NCI-H69 (cell line): ENCODE measurements at places on chromosomes 2 and 18.

GRCh38 chr18:76827205-76828200 is 5.1 kb downstream of the ZNF236 start:
- no peak for DNase-seq

GRCh38 chr18:26875040-26875654 is 9.6 kb upstream of the AQP4 start:
- DNase-seq = peak; percentile 53

- no peak for DNase-seq
Measured at GRCh38 chr18:79937103-79937860, 14.2 kb downstream of the SLC66A2 start.

DNA sequence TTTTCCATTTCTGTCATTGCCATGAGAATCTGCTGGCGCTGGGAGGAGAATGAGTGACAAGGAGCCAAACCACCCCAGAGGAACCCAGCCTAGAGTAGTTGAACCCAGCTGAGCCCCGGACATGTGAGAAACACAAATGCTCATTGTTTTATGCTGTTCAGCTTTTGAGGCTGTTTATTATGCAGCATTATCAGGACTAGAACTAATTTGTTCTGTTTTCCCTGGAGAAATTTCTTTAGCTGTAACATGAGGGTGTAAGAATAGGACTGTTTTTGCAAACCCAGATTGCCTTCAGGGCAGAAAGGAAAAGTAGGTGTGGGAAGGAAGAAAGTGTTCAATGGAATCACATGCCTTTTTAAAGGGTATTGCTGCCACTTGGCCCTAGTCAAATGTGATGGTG is 28.5 kb upstream of the DOCK10 start:
- DNase-seq = peak; percentile 11

- DNase-seq = peak; percentile 37
Measured at GRCh38 chr2:235859651-235860050, 308.5 kb downstream of the GBX2 start.

- DNase-seq = peak; percentile 10
Measured at GRCh38 chr2:85243101-85244072, 84.4 kb downstream of the TGOLN2 start.

- no peak for DNase-seq
Measured at GRCh38 chr18:62369129-62369644, 44.1 kb downstream of the TNFRSF11A start.

GRCh38 chr2:42854207-42854818 is 61.9 kb upstream of the HAAO start:
- DNase-seq = no peak

- DNase-seq = no peak
Measured at GRCh38 chr18:77110400-77110799, 22.2 kb downstream of the MBP start.

GRCh38 chr2:216911886-216912285 is 52.0 kb upstream of the TNP1 start:
- peak; percentile 29 for DNase-seq

DNA sequence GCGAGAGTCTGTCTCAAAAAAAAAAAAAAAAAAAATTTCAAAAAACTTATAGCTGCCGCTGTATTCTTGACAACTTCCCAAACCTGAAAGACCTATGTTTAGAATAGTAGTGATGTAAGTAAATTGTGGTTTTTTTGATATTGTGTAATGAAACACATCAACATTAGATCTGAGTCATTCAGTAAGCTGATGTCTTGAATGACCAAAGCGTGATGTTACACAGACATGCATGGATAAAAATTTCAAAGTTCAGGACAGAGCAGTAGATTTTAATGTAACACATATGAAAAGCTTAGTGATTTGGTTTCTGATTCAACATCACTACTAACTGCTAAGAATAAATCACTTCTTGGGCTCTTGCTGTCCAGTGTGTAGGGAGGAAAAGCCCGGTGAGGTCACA is 69.3 kb upstream of the MEX3C start:
- DNase-seq = no peak

GRCh38 chr18:6120820-6121279 is 225.5 kb upstream of the TMEM200C start:
- DNase-seq = peak; percentile 80

DNA sequence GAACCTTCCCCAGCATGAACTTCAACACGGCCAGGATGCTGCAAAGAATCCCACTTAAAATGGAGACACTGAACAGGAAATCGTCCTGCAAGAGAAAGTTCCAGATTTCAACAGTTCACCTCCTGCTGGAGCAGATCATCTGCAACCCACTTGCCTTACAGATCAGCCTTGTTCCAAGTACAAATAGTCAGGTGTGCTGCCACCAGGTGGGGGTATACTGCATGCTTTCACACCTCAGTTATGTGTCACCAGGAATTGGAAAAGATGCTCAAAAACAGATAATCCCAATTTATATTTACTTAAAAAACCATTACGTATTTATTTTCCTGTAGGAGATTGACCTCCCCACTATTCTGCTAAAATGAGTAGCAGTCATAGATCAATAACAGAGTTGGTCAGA is 212.3 kb downstream of the MGAT5 start:
- DNase-seq = peak; percentile 74

GRCh38 chr2:100756704-100757103 is 63.2 kb upstream of the NPAS2 start:
- DNase-seq = no peak

- peak; percentile 86 for DNase-seq
Measured at GRCh38 chr2:199471443-199472057, 13.8 kb upstream of the SATB2 start.

DNA sequence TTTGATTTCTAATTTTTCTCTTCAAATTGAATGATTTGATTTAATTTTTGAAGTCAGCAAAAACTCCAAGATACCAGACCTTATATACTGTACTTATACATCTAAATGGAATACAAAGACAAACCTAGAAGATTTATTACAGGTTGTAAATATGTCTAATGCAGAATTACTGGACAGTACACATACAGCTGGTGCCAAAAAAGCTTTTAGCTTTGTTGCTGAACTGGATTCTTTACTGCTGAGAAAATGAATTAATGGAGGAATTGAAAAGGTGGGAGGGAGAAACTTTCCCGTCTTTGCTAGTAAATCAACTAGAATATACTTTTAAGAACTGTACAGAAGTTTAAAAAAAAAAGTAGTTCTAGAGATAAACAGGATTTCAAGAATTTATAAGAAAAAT is 17.5 kb downstream of the C1D start:
- peak; percentile 91 for DNase-seq

DNA sequence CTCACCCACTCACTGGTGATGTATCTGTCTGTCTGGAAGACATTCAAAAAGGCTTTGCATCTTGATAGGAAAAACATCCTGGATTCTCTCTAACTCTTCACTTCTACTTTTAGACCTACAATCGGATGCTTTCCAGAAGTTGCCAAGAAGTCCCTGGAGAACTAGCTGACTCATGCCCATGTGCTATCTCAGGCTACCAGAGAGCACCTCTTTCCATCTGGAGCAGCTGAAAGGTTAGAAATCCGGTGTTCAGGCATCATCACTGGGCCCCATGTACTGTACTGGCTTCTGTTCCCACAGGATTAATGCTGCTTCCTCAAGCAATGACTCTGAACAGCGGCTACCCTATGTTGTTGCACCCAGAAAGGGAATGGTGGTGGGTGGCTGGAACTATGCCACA is 259.0 kb downstream of the NBAS start:
- DNase-seq = no peak

DNA sequence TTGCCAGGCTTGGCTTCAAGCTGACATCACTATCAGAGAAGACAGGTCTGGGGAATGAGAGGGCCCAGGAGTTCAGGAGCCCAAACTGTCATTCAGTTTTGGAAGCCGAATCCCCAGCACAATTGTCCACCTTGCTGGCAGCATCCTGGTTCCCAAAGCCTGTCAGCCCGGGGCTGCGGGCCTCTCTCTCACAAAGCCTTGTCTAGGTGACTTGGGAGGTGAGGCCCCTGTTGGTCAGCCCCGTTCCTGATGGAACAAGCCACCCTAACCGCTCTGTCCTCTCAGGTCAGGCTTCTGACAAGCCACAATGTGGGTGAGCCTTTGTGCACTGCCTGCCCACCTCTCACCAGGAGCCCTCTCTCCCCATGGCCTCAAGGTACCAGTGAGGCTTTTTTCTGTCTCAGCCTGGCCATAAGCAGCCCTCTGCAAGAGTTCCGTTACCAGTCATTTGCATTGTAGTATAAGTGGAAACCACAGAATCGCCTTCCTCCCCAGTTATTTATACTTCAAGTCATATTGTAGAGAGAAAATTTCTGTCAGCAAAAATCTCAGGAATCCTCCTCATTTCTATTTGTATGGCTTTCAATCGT is 100.6 kb downstream of the MSH2 start:
- DNase-seq = no peak
